ENCODE measurements at places on chromosomes 11 and 22. TPM values are rescaled to one million over a fixed set of nuclear protein-coding genes. Genes with fewer than 3 reads are reported as not detected.
A peak's percentile ranks its signal among the peaks of the same experiment; 100 is the strongest.

GRCh38 chr11:15818132-15818842 lies 538.1 kb downstream of the SOX6 start:
- no peak for DNase-seq

- DNase-seq: no peak
Measured at GRCh38 chr11:62017878-62018655, 50.6 kb upstream of the FTH1 start.

GRCh38 chr22:46278656-46279645 lies 11.1 kb downstream of the TTC38 start:
- no peak for DNase-seq

DNA sequence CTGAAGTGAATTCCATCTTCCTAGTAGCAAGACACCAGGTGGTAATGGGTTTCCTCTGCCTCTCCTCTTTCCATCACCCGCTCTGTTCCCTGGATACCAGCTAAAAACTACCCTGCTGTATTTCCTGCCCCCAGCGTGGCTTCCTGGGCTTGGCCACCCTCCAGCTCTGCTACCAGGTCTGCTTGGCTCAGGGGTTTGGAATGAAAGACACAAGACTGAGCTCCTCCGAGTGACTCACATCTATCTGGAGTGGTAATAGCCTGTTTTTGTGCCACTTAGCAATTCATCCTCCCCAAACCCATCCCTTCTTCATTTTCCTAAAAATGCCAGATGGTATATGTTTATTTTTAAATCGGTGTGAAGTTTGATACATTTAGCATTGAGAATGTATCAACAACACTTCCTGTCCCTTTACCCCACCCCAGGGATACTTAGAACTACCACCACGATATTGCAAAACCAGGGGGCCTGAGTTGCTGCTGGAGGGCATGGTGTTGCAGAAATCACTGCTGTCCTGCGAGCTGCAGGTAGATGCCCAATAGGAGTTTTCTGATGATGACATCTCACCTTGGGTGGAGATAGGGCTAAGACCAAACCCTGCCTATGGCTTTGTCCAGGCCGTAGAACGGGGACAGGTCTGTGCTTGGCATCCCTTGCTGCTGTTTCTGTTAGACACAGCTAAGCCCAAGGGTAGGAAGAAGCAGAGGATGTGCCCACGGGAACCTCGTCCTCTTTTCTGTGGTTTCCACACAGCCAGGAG lies 7.5 kb upstream of the MICAL3 start:
- DNase-seq: no peak

- DNase-seq: no peak
Measured at GRCh38 chr22:35315141-35315854, 15.6 kb downstream of the TOM1 start.

- DNase-seq: no peak
Measured at GRCh38 chr11:19938866-19939265, 221.4 kb downstream of the DBX1 start.

The TRIM66 gene
- 11.4 TPM for total RNA-seq

The GPR152 gene
- total RNA-seq: not detected

The DUSP8 gene
- 2.2 TPM for total RNA-seq

GRCh38 chr11:60860943-60861342 lies 5.2 kb upstream of the PTGDR2 start:
- DNase-seq: no peak

The DERL3 gene
- total RNA-seq: 1.3 TPM

- peak; percentile 79 for DNase-seq
Measured at GRCh38 chr11:12110201-12110713, at the start of gene MICAL2. Gene MICAL2, plus strand, starts transcription at chr11:12110590. Its CDS starts 51,566 bp downstream, at chr11:12162156.

The B3GAT1 gene
- total RNA-seq: 18.2 TPM

- no peak for DNase-seq
Measured at GRCh38 chr11:80448709-80449108, 1007.9 kb upstream of the TENM4 start.

DNA sequence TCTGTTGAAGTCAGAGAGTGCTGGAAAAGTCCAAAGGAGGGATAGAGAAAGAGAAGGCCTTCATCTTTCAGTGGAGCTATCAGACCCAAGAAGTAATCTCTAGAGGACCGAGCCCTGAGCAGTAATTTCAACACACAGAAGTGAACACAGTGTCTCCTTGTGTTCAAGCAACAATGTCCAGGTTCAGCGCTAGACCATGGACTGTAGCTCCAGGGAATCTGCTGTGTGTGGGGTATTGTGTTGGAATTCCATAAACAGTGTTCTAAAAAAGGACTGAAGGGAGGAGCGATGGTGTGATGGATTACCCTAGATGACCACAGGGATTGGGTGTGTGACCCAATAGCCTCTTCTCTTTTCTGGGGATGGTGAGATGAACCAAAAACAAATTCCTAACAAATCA lies 165.9 kb downstream of the BLID start:
- DNase-seq: no peak

GRCh38 chr11:81165164-81165563 lies 1568.5 kb downstream of the FAM181B start:
- no peak for DNase-seq
